Thoracic aorta (tissue), 2 donors: ENCODE measurements at places on chromosomes 6 and 20. TPM values are rescaled to one million over a fixed set of nuclear protein-coding genes. Genes with fewer than 3 reads are reported as not detected.
A peak's percentile ranks its signal among the peaks of the same experiment; 100 is the strongest.

Gene NOTCH4
- total RNA-seq: 26.0 TPM

Gene KIF16B
- total RNA-seq: 21.3 TPM

GRCh38 chr6:72305971-72306370 lies 315.9 kb upstream of the KCNQ5 start:
- no peak for DNase-seq

- no peak for DNase-seq
These were observed 36.1 kb downstream of the GMPR start for GRCh38 chr6:16274483-16274882.

DNA sequence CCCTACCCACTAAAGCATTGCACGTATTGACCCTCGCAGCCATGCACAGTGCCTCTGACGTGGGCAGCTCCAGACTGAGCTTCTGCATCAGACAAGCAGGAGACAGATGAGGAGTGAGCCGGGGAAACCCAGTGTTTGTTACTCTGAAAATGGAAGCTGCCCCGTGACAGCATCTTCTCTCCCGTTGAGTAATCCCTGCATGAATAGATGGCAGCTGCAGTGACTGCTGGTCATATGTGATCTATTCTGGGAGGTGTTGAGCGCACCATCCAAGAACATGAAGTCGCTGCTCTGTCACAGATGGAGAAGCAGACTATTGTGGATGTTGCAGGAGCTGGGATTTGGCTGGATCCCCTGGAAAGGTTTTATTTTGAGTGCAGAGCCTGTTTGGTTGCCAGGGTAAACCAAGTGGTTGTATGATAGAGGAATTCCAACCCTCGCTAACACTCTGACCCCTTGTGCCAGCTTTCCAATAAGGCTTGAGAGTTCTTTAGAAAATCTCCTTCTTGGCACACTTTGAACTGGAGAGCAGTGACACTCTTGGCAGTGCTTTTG lies 242.2 kb downstream of the NRN1 start:
- peak; percentile 38 for DNase-seq

Gene HRH3
- total RNA-seq: not detected

- no peak for DNase-seq
These were observed 19.4 kb upstream of the TOX2 start for GRCh38 chr20:43895235-43895634.

DNA sequence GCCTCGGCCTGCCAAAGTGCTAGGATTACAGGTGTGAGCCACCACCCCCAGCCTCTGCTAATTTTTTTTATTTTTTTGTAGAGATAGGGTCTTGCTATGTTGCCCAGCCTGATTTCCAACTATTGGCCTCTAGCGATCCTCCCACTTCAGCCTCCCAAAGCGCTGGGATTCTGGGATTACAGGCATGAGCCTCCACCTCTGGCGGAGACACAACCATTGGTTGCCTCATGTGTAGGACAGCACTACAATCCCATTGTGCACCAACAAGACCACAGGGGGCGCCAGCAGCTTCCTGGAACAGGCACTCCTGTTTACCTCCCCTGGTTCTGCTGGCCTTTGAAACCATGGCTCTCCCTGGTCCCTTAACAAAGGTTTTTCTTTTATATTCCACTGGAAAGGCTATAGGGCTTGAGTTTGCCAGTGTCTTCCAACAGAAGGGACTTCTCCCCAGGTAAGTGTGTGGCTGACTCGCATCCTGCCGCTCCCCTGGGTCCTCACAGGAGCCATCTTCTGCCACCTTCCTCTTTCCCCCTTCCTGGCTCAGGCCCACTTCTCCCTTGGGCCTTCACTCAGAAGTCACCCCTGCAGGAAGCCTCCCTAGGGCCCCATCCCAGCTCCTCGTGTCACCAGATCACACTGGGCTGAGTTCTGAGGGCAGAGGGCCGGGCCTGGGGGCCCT lies 39.2 kb upstream of the TLDC2 start:
- no peak for DNase-seq

Gene DEFB132
- not detected for total RNA-seq

DNA sequence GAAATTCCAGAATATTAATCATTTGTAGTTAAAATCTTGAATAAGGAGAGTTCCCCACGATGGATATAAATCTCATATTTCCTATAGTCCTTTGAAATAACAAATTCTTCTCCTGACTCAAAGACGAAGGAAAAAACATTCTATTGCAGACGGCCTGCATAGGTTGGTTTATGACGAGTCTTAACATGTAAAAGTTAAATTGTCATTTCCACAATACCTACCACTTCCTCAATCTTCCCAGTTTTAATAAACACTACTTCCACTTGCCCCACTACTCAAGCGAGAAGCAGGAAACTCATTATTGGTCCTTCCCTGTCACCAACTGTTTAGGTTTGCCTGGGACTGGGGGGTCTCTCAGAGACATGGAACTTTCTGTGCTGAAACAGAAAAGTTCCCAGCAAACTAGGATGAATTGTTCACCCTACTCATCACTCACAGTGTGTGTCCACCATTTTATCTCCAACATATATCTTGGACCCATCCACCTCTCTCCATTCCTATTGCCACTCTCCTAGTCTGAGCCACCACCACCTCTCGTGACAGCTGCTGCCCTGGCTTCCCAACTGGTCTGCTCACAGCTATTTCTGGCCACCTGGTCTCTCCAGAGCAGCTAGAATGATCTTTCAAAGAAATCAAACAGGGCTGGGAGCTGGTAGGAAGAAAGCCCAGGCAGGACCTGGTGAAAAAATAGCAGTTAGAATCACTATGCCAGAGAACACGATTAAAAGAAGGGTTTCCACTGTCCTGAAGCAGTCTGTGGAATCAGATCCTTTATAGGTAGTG lies 15.1 kb upstream of the ZSCAN9 start:
- no peak for DNase-seq

Gene KIF25
- not detected for total RNA-seq

Gene CRISP3
- not detected for total RNA-seq

GRCh38 chr6:81450180-81450579 lies 302.3 kb downstream of the TENT5A start:
- DNase-seq: no peak

Gene KCNK15
- 60.0 TPM for total RNA-seq

Gene TMEM63B
- total RNA-seq: 21.9 TPM

DNA sequence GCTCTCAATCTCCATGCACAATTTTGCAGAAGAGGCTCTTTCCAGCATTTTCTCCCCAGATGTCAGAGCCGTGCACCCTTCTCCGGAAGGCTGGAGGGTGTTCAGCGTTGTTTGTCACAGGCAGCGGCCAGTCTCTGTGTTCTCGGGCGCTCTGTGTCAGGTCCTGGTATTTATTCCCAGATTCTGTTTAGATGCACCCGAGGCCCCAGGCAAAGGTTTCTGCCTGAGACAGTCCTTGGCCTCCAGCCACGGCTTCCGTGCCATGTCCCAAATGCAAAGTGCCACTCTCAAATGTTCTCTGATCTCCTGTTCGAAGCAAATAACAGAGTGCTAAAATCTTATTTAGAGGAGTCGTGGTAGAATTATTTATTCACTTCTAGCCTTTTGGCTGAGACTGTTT lies 140.3 kb upstream of the AGPAT4 start:
- DNase-seq: no peak

Gene IYD
- total RNA-seq: 0.27 TPM

DNA sequence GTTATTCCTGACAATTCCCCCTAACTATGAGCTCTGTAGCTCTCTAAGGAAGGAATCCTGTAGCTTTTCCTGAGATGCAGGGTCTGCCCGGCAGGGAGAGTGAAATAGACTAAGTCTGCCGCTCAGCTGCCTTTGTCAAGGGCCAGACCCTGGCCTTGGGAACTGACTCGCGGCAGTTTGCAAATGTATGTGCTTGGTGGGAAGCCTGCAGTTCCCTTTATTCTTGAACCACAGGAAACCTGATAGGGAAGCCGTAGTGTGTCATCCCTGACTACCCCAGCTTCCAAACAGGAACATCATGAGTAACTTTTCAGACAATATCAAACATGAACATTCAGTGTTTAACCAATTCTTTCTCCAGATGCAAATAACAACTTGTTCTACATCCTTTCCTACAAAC lies 78.7 kb upstream of the IFNGR1 start:
- no peak for DNase-seq

DNA sequence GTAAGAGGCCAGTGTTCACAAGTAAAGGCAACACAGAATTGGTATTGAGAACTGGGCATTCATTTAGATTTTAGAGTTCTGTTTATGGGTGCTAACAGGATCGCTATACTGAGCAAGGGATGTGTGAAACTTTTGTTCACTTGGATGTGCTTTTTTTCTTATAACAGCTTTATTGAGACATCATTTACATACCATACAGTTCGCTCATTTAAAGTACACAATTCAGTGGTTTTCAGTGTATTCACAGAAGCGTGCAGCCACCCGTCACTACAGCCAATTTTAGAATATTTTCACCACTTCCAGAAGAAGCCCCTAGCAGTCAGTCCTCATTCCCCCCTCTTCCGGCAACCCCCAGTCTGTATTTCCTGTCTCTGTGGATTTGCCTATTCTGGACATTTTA lies 48.7 kb downstream of the GFRA4 start:
- no peak for DNase-seq

Gene MEP1A
- not detected for total RNA-seq

DNA sequence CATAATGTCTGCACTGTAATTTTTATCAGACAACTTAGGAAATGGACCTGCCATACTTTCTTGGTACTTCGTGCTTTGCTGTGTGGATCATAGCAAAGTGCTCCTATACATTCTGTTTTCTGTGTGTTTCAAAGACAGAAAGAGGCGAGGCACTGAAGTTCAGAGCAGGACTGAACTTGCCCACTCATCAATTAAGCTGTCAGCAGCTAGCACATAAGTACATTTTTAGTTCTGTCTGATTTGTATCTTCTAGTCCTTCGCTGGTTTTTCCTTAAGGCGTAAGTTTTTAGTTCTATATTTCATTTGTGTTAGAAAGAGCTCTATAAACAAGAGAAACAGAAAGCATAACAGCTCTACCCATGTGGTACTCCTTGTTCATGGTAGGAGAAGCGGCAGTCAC lies 42.1 kb downstream of the MAP3K4 start:
- no peak for DNase-seq

Gene GPR6
- not detected for total RNA-seq
